Stimulated activated CD4-positive, alpha-beta T cell treated with anti-CD3 and anti-CD28 coated beads, Interleukin-12 subunit alpha, Interleukin-12 subunit beta, amount 100 ng/mL, for 48 hours (primary cell): ENCODE measurements at places on chromosomes 12 and 14.

DNA sequence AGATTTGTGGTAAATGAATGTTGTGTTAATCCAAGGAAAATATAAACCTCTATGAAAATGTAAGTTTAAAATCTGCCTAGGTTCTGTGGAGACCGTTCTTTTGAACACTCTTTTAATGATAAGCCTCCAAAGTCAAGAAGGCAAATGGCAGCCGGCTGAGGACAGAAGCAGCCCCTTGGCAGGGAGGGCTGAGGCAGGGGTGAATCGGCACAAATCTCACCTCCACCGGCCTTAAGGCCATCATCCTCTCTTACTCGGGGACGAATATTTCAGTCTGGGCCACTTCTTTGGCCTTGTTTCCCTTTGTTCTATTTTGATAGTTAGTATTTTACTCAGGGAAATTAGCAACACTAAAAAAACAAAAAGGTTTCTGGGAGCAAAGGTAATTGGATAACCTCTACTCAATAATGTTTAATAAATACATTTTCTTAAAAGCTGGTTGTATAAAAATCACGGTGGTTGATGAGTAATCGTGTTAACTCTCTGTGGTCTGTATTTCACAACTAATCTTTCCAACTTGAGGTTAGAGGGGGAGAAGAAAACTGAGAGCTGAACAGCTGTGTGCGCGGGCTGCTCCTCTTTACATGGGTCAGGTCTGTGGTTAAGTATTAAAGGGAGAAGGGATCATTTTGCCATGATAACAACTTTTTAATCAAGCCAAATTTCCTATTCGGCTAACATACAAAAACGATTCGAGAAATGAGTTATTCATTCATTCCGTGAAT is 18.6 kb downstream of the LGMN start:
- no peak for DNase-seq

GRCh38 chr14:32312010-32312331 is 17.1 kb upstream of the AKAP6 start:
- DNase-seq, result no peak

GRCh38 chr12:15435597-15435996 is 113.3 kb downstream of the PTPRO start:
- DNase-seq, result no peak

DNA sequence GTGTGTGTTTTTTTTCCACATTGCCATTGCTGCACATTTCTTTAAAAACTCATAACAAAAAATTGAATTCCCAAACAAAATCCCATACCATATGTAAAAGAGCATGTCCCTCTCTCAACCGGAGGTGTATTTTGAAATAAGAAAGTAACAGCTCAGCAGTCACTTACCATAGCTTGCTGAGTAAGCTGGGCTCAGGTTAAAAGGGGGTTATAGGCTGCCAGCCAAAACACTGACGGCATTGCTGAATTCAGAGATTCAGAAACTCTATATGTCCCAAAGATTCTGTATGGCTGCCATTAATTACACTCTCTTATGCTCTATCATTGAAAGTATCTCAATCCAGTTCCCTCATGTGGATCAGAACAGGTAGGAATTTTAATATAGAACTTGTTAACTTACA is 276.0 kb downstream of the FOXG1 start:
- no peak for DNase-seq

DNA sequence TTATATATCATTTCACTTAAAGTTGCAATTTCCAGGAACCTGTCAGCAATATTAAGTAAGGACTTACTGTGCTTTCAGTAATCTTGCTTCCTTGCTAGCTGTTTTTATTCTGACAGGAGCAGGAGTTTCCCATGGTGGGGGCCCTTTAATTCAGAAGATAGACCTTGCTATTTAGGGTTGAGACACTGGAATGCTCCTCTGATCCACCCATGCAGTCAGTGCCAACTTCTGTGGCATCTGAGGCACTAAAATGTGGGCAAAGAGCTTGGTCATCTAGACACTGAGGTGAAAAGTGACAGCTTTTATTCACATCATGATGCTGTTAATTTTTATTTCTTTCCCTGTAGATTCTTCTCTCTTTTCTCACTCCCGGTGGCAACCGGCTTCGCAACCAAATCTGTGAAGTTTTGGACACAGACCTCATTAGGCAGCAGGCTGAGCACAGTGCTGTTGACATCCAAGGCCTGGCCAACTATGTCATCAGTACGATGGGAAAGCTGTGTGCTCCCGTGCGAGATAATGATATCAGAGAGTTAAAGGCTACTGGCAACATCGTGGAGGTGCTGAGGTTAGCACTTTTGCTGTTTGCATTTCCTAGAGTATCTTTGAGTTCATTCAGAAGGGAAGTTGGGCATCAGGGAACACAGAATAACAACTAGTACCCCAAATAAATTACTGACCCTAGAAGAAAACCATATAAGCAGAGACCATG is 18.8 kb downstream of the TCP11L2 start:
- DNase-seq, result no peak

DNA sequence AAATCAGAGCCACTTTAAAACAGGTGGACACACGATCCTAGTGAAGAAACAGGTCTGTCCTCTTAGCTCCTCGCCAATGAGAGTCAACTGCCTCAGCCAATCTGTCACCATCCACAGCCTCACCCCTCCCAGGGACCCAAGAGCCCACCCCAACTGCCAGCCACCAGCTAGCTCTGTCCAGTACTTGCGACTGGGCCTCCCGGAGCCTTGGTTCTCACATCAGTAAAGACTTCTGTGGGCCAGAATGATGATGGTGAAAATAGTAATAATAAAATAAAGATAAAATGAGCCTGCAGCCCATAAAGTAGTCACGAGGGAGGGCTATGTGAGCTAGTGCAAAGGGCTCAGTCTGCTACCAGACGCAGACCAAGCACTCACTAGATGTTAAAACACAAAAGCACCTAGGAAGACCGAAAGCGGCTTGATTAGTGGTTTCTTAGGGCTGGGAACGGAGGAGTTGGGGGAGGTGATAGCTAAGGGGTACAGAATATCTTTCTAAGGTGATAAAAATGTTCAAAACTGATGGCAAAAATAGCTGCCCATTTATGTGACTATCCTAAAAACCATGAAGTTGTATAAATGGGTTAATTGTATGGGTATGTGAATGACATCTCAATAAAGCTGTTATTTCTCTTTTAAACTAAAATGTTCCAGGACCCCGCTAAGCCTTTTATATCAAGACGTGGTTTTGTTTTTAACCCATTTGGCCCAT is 39.8 kb downstream of the ACTN1 start:
- no peak for DNase-seq

- DNase-seq, result no peak
Observed at GRCh38 chr12:122721057-122721545, 4.5 kb upstream of the HCAR3 start.

- no peak for DNase-seq
Observed at GRCh38 chr12:15848606-15849005, 33.6 kb upstream of the STRAP start.

GRCh38 chr12:39619316-39619659 is 315 bp downstream of the ABCD2 start:
- DNase-seq, result peak; percentile 5

GRCh38 chr12:57940052-57940914 is 1.1 kb upstream of the ATP23 start:
- no peak for DNase-seq

DNA sequence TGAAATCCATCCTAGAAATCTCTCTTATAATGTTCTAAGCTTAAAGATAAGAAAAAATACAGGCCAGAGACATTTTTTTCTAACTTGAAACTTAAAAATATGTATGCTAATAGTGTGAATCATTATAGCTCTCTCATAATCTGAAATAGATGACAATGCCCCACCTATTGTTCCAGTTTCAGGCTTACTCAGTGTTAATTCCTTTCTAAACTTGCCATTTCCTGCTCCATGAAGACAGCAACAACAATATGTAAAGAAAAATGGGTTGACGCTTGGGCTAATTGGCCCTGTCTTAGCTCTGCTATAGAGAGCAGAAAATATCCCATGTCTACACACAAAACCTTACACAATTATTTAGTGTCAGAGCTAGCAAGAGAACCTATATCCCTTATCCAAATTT is 37.1 kb downstream of the LMO3 start:
- DNase-seq, result no peak

- no peak for DNase-seq
Observed at GRCh38 chr12:21910657-21911056, 30.6 kb downstream of the ABCC9 start.

DNA sequence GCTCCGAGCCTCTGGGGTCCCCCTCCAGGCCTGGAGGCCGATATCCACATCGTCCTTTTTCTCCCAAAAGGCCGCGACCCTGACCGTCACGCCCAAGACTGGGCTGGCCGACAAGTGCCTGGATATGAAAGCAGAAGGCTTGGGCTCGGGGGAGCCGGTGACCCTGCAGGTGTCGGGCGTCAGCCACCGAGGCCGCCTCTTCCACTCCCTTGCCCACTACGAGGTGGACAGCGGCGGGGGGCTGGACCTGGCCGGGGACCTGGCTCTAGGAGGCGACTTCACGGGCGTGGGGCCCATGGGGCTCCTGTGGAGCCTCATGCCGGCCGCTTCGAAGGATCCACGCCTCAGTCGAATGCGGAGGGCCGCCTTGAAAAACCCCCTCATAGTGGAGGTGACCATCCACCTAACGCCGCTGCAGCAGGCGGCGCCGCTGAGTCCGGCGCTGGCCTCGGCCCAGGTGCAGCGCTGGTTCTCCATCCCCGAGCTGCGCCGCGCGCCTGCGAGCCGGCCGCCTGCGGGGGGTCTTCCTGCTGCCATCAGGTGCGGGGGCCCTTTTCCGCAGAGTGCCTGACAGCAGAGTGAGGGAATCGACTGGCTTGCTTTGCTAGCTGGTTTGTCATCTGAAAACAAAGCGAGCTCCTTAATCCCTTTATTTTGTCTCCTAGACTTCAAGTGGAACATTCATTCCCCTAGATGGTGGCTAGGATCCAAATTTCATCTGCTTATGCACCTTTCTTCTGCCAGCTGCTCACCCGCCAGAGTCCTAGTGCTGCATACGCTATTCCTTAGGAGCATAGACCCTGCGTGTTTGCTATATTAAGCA is 10.6 kb upstream of the DNAL1 start:
- no peak for DNase-seq

- no peak for DNase-seq
Observed at GRCh38 chr12:51522696-51523095, 68.3 kb upstream of the SCN8A start.

DNA sequence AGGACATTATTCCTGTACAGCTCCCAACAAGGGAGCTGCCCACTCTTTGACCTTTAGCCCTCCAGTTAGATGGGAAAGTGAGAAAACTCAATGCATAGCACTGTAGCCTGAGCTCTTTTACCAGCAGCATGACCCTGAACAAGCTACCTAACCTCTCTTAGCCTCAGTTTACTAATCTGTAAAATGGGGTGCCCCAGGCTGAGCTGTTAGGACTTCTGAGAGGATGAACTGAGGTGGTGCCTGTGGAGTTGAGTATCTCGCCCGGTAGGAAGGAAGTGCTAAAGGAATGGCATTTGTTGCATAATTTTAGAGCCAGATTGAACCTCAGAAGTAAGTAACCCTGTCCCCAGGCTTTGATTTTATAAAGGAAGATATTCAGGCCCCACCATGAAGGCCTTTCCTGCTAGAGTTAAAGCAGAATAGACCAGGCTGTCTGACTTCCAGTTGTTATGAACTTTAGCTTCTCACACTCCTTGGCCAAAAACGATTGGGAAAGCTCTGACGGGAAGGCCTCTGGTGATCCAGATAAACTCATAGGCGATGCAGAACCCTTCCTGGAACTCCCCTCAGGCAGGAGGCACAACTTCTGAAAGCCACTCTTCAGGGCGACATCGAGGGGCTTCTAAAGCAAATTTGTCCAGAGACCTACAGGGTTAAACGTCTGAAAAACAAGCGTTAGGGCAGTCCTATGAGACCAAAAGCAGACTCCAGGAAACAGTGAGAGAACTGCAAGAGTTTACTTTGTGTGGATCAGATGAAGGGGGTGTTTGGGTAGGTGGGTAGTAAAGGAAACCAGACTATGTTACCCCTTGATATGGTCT is 2.5 kb upstream of the SERPINA10 start:
- DNase-seq, result no peak

GRCh38 chr14:70640938-70641547 is 673 bp upstream of the TTC9 start:
- no peak for DNase-seq

DNA sequence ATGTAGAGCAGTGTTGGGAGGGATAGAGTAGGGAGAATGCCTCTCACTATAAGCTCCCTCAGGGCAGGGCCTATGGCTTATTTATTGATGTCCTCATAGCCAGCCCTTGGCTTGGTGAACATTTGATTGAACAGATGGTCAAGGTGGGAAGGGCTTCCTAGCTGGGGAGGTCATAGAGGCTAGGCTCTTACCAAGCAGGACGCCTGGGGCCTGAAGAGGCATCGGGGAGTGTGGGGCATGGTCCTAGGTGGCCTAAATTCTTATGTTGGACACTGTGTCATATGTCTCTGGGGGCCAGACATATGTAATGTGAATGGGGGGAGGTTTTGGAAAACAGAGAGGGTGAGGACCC is 17.9 kb upstream of the KRT86 start:
- DNase-seq, result no peak

DNA sequence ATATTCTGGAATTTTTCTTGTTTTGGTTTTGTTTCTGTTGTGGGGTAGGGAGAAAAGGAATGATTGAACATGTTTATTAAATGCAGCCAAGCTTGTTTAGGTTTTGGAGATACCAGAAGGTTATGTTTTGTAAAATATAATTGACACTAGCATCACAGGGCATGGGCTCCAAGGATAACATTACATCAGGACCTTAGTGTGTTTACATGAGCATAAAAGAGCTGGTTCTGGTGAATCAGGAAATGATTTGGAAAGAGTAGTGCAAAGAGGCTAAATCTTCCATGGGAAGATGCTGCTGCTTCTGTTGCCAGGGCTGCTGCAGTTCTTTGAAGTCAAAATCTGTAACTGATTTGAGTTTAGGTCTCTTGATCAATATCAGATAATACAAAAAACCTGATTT is 118.7 kb downstream of the ETNK1 start:
- no peak for DNase-seq

DNA sequence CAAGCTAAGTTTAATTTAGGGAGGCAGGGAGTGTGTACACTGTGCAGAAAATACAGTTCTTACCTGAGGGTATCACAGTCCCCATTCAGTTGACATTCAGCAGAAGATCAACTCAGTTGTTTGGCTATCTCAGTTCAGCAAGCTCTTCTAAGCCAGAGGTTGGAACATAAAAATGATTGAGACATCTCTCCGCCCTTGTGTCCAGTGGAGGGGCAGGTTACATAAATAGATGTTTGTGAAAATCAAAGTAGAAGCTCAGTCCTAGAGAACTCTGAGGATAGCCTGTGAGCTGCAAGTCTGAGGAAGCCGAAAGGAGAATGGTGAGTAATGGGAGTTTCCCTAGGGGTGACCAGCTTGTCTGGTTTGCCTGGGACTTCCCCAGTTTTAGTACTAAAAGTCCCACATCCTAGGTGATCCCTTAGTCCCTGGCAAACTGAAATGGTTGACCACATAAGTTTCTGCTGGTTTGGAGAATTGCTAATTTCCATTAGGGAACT is 251.4 kb upstream of the ATP2B1 start:
- no peak for DNase-seq

GRCh38 chr14:101905614-101906013 is 58.8 kb upstream of the DYNC1H1 start:
- DNase-seq, result no peak
